GM03348 (cell line): ENCODE measurements at places on chromosomes 3 and 15.

DNA sequence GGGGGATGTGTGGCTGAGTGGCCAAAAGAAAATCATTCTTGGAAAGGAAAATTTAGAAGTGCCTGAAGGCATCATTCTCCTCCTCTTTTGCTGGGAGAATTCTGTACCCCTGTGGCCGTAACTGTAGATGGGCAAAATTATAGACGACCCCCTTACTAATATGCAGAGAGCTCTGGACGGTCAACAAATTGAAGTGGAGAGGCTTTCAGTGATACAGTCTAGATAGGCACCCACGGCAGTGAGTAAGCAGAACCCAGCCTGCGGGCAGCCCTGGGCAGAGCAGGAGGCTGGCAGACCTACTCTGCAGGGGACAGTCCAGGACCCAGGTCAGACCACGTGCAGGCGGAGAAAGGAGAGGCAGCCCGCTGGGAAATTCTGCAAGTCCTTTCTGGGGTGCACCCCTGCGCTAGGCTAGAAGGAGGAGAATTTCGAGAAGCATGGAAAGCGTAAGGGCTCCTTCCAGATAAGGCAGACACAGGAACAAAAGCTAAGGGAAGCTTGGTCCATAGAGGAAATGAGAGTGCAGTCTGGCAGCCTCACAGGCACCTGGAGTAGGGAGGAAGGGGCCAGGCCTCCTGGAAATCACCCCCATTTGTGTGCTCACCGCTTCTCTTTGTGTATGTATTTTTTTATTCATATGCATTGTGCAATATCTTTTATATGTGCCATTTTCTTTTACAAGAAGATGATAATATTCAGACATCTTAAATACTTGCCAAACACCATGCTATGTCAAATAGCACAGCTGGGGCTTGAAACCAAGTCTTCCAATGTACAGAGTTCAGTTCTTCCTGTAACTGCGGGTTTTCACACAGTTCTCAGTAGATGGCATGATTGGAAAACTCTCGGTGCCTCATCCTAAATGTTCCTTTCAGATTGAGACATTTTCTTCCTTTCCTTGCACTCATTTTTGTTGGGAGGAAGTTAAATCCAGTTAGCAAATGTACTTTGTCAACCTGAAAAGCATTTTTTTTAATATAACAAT lies 40.2 kb downstream of the LRRK1 start:
- no peak for DNase-seq

DNA sequence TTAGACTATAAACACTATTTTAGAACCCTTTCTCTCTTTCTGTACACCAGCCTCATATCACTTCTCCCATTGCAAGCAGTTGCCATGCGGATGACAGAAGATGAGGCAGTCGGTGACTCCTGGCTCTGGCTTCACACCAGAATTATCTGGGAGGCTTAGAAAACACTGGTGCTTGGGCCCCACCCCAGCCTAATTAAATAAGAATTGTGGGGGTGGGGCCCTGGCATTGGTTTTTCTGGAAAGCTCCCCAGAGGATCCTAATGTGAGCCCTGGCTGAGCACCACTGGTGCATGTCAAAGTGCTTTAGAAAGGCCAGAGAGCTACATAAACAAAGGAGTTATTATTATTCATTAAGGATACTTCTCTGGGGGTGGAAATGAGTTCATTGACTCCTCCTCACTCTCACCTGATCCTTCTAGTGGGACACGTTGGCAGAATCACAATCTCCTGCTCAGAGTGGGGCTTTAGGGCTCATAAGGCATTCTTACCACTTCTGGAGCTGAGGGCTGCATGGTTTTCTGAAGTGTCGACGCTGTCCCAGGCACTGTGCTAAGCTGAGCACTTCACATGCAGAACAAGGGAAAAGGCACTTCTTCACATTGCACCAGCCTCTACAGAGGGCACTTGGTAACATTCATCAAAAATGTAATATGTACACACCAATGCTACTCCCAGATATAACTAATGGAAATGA lies 188.5 kb upstream of the TLE3 start:
- DNase-seq: no peak

DNA sequence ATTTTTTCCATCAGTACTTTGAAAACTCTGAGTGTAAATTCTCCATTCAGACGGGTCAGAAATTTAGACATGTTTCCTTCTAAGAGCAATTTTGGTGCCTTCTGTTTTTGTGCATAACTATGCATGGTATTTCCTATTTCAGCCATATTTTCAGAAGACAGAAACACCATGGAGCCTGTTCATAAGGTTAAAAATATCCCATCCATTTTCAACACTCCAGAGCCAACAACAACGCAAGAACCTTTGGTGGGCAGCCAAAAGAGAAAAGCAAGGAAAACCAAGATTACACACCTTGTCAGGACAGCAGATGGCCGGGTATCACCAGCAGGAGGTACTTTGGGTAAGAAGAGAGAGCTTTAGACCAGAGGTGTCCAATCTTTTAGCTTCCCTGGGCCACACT lies 275.6 kb downstream of the BBX start:
- DNase-seq: peak; percentile 30

GRCh38 chr3:182725372-182726251 lies 67.7 kb upstream of the ATP11B start:
- DNase-seq: peak; percentile 47

DNA sequence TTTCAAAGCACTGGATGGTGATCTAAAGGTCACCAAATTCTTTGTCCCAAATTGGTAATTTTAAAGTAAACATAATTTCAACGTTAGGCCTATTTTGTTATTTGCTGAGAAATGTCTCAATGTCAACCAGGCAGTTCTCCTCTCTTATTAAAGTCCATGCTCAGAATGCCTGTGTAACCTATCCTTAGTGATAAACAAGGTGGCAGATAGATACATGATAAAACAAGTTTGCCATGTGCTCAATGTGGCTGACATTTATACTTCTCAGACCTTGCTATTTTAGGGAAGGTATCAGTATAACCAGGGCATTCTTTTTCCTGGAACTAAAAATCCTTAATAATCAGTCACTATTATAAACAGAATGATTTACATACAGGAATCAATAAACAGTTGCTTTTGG lies 8.5 kb downstream of the MBNL1 start:
- DNase-seq: no peak

DNA sequence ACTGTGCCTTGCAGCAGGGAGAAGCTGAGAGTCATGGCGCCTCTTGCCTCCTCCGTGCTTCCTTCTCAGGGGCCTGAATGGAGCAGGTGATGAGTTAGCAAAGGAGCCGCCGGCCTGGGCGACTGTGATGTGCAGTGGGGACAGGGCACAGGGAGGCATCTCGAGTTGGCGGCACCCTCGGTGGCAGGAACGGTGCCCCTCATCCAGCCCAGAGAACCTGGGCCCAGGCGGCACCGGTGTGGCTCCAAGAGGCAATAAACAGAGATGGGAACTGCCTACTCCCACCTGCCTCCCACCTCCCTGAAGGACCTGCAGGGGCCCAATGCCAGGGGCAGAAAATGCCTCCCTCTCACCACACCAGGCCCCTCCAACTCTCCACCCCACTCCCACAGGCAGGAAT lies 6.2 kb downstream of the SLC41A3 start:
- DNase-seq: no peak

- peak; percentile 71 for DNase-seq
These were observed 53.9 kb upstream of the MELTF start for GRCh38 chr3:197083486-197083885.

DNA sequence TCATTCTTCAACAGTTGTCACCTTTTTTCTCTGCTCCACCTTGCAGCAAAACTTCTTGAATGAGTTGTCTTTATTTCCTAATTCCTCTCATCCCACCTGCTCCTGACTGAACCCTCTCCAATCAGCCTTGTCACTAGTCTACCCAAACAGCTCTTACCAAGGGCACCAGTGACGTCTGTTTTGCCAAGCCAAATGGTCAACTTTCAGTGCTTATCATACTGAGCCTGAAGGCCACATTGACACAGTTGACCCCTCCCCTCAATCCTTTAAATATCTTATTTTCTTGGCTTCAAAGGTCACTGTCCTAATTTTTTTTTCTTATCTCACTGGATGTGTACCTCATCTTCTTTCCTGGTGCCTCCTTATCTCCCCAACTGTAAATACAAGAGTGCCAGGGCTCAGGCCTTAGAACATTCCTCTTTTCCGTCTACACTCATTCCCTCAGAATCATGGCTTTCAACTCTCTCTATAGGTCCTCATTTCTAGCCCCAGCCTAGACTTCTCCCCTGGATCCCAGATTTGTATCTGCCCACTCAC lies 43.2 kb downstream of the CMTM8 start:
- no peak for DNase-seq

GRCh38 chr3:127615631-127616305 lies 13.2 kb upstream of the PODXL2 start:
- DNase-seq: peak; percentile 44

DNA sequence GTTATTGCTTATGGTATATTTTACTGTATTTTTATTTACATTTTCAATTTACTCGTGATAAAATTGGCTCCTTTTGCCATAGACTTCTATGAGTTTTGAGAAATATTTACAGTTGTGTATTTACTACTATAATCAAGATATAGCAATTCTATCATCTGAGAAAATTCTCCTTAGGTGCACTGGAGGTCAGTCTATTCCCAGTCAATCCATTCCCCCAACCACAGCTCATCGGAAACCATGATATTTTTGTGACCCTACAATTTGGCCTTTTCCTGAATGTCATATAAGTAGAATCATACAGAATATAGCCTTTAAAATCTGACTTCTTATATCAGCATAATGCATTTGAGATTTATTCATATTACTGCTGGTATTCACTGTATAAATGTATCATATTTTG lies 114.7 kb upstream of the LRTM1 start:
- peak; percentile 22 for DNase-seq

- DNase-seq: peak; percentile 25
These were observed 47.7 kb downstream of the PXYLP1 start for GRCh38 chr3:141279077-141279967.

DNA sequence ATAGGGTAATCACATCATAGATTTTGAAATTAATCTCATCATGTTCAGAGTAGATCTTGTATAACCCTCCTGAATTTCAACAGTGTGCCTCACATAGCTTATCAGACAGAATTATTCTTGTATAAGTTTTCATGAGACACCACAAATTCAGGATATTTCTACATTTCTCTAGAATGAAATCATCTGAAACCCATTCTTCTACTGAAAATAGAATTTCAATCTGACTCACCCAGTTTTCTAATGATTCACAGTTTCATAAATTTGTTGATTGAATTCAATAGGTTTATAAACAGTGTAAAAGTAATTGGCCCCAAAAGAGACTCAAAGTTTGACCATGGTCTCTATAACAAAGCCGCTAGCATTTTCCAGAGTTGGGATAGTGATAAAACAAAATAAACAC lies 1082.6 kb upstream of the EPHA6 start:
- no peak for DNase-seq

GRCh38 chr15:23736033-23736673 lies 49.0 kb upstream of the NDN start:
- DNase-seq: no peak
